NCI-H2171 treated with DMSO at 0.1 percent for 48 hours (cell line): ENCODE measurements at places on chromosomes 3 and 15.

DNA sequence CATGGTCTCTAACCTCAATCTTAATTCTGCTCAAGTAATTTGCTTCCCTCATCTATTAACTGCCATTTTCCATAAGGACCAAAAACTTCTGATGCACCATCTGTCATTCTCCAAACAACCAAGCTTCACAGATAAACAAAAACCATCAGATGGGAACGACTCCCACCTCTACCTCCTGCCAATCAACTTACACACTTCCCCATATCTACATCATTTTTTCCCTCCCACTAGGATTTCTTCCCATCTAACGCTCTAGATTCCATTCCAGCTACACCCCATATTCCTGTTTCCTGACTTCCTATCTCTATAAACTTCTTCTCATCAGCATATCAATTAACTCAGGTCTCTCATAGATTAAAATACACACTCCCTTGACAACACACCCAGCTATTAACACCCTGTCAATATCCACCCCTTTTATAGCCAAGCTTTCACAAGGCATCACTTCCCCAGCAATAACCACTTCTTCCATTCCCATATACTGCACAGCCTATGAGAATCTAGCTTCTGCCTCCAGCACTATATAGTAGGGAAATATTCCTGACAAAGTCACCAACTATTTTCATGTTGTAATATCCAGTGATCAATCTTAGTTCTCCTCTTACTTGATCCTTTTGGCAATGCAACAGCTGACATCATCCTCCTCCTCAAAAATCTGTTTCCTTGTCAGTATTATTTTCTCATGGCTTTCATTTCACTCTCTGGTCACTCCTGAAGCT, 39.2 kb downstream of the SNX4 start:
- DNase-seq = peak; percentile 78

DNA sequence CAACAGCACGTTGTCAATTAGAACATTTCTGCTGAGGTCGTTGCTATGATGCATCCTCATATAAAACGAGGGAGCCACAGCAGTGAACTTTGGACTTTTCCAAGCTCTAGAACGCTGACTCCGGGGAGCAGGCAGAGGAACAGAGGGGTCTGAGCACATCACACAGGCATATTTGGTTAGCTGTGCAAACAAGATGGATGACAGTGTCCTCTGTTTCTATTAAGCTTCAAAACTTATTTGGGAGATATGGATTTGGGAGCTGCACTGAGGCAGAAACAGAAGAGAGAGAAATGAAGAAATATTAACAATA, 278.0 kb upstream of the TBL1XR1 start:
- DNase-seq = no peak

DNA sequence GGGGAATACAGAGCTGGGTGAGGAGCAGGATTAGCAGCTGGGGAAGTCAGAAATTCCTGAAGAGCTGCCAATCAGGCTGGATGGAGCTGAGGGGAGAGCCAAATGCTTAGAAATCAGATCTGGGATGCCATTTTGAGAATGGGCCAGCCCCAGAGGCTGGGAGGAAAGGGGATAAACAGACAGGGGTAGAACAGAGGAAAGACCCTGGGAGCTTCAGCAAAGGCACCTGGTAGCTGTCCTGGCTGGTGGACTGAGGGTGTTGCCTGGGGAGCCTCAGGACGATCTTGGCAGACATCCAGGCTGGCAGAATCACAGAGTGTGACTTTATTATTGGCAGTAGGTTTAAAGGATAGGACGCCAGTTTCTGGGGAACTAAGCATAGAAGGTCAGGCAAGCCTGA, 97.8 kb downstream of the SQOR start:
- DNase-seq = peak; percentile 51

GRCh38 chr3:161914703-161915417, 418.3 kb downstream of the OTOL1 start:
- peak; percentile 14 for DNase-seq

- no peak for DNase-seq
Observed at GRCh38 chr15:64251121-64251520, 88.3 kb upstream of the PPIB start.

DNA sequence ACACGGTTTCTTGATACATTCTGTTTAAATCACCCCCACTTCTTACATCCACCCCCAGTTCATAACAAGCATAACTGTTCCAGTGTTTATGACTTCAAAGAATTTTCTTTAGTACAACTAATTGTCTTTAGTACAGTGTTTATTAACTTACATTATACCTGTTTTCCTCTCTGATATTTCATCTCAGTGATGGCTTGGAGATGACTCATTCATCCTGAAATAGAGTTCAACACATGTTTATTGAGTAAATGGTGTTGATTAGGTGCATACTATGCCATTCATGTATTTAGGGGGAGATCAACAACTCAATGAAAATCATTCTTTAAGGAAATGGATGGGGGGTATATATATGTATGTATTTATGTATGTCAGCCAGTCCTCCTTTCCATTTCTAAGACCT, 21.7 kb upstream of the UTS2B start:
- no peak for DNase-seq

DNA sequence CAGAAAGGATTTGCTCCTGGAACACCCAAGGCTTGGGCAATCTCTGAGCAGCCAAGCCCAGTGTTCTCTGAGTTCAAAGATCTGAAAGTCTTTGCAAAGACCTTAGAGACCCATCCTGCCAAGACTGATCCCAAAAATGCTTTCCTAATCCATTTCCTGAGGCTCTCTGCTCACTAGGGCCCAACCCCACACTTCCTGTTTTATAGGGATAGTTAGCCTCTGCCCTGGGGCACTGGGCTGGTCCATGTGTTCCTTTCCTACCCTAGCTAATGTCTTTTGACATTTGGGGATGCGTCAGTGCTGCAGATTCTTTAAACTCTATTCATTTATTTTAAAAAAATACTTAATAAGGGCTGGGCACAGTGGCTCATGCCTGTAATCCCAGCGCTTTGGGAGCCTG, 372.7 kb downstream of the ROBO2 start:
- no peak for DNase-seq

DNA sequence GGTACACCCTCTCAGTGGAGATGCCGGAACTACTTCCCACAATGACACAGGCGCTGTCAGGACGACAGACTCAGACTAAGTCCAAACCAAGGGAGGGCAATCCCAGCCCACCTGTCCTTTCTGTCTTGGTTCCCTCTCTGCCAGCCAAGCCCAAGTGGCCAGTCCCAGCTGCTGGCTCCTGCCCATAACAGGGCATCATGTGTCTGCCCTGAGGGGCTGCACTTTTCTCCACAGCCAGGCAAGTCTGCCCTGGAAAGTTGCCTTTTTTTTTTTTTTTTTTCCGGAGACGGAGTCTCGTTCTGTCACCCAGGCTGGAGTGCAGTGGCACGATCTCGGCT, 20.0 kb upstream of the BCL2A1 start:
- no peak for DNase-seq

DNA sequence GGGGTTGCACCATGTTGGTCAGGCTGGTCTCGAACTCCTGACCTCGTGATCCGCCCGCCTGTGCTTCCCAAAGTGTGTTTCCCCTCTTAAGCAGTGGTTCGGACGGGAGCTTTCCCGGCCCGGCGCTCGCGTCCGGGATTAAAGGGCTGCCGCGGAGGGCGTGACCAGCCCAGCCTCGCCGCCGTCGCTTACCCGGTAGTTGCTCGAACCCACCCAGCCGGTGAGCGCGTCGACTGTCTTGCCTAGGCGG, 513 bp downstream of the CLASP2 start:
- DNase-seq = no peak

GRCh38 chr3:45507820-45508317, 86.7 kb upstream of the LIMD1 start:
- DNase-seq = peak; percentile 79

- DNase-seq = no peak
Observed at GRCh38 chr15:60374628-60375081, 23.1 kb downstream of the ANXA2 start.

DNA sequence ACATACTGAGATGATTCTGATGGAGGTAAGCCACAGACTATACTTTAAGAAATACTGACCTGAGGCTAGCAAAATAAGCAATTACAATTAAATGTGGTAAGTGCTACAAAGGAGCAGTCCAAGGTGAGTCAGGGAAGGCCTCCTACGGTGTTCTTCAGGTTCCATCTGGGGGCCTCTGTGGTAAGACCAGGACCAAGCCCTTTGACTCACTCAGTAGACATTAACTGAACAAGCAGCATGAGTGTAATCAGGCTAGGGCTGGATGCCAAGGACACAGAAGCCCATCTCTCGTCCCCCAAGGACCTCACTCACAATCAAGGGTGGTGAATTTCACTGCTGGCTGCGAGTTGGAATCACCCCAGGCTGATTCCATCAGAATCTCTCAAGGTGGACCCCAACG, 37.3 kb downstream of the DZIP1L start:
- DNase-seq = no peak

DNA sequence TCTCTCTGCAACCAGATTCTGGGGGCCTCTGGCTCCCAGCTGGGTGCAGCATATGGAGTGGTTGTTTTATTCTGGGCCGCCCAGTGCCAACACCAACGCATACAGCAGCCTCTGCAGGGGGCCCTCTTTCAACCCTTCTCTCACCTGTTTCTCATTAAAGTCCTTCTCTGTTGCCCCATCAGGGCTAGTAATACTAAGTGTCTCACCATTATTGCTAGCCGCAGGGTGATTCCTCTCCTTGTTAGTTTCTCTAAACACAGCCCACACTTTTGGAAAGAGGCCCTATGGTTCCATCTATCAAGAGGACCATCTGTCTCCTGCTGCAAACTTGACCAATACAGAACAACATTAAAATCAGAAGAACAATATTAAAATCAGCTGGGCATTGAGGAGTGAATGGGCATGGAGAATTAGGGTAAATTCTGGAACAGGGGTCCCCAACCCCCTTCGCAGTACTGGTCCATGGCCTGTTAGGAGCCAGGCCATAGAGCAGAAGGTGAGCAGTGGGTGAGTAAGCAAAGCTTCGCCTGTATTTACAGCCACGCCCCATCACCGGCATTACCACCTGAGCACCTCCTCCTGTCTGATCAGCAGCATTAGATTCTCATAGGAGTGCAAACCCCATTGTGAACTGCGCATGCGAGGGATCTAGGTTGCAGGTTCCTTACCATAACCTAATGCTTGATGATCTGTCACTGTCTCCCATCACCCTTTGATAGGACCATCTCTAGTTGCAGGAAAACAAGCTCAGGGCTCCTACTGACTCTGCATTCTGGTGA, 36.5 kb downstream of the ALS2CL start:
- peak; percentile 12 for DNase-seq

DNA sequence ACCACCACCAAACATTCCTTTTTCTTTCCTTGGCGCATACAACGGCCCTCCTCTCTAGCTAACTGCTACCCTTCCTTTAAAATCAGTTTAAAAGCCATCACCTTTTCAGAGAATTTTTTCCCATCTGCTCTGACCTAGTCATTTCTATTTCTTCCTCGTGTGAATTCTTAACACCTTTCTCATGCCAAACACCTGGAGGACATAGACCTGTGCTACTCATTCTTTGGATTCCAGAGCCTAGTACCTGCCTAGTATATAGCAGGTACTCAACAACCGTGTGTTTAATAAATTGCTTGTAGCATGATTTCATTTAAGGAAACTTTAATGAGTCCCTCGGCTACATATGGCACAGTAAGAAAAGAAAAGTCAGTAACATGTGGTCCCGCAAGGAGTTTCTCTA, 2.0 kb upstream of the TPM1 start:
- no peak for DNase-seq

DNA sequence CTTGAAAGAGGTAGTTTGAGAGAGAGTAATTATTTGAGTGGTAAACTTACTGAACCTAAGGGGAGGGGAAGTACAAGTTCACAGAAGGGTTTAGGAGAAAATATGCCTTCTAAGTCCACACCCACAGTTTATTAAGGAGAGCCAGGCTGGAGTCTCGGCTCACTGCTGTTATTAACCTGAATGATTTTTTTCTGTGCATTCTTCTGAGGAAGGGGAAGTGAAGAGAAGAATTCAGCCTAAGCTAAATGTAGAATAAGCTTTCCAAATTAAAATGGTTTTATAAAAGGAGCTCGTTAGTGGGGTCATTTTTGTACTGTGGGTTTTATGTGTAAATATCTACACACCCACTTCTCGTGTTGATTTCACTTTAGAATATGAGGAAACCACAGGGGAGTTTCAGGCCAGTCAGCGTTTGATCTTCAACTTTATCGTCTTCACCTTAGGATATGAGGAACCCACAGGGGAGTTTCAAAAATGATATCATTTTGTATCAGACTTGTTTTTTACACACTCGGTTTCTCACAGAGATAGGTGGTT, 1.5 kb downstream of the WHAMM start:
- no peak for DNase-seq

GRCh38 chr3:105791919-105792786, 76.7 kb downstream of the CBLB start:
- DNase-seq = no peak

DNA sequence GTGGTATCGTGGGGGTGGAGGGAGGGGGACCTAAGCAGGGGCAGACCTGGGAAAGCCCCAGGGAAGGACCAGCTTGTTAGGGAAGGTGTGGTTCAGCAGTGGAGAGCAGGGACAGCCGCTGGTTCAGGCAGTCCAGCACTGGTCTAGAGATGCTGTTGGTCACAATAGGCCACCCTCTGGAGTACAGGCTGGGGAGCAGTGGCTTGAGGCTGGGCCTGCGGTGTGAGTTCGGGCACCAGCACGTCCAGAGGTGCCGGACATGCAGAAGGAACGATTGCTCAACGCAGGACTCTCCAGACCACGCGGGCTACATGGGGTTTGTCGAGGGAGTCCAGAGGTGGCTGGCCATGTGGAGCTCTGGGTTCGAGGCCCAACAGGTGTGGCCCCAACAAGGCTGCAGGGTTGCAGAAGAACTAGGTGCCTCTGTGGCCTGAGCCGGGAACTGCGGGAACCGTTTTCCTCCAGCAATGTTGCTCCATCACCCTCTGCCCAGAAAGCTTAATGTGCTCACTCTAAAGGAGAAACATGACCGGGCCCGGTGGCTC, 143.9 kb downstream of the APBA2 start:
- DNase-seq = no peak

DNA sequence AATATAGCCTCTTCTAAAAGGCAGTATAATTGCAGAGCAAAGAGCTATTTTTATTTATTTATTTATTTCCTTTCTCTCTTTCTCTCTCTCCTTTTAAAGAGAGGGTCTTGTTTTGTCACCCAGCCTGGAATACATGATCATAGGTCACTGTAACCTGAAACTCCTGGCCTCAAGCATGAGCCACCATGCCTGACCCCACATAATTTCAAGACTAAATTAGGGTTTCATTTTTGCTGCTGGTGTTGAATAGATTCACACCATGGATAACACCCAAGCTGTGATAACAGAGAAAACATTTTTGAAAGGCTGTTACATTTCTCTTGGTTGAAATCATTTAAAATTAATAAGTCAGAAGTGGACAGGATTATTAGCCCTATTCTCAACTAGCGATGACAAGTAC, 131.6 kb downstream of the LEKR1 start:
- DNase-seq = no peak

- DNase-seq = no peak
Observed at GRCh38 chr15:75054172-75054897, 30.9 kb downstream of the PPCDC start.

GRCh38 chr3:32951410-32951811, at the start of gene CCR4:
CCR4 (plus strand) TSS chr3:32951644; CDS start chr3:32953423, 1,779 bp downstream.
- no peak for DNase-seq
